ENCODE measurements at places on chromosomes 13 and 19. TPM values are rescaled to one million over a fixed set of nuclear protein-coding genes. Genes with fewer than 3 reads are reported as not detected.

- no peak for DNase-seq
These were observed 2236.5 kb downstream of the PCDH9 start for GRCh38 chr13:64993514-64994164.

GRCh38 chr13:41603917-41604316 lies 146.6 kb downstream of the RGCC start:
- no peak for DNase-seq

Gene TPTE2
- total RNA-seq: not detected

DNA sequence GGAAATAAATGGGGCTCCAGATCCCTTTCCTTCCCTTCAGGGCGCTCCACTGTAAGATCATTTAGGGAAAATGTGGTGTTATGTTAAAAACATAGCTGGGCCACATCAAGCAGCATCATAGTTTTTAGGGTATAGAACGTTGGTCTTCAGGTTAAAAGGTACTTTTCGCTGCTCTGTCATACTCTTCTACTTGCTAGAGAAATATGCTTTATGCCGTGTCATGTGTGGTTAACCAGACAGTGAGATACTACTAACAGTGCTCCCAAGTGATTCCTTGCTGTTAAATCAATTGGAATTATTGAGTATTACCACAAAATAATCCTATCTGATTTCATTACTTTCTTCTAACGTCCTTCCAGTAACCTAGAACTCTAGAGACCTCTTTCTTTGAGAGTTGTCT lies 1.1 kb upstream of the NDFIP2 start:
- DNase-seq: no peak

Gene ZNF724
- total RNA-seq: 2.3 TPM

GRCh38 chr19:7550987-7551761 lies 15.7 kb downstream of the PNPLA6 start:
- DNase-seq: peak; percentile 92

Gene ALOX5AP
- 195 TPM for total RNA-seq

GRCh38 chr13:100811024-100811865 lies 136.7 kb upstream of the TMTC4 start:
- DNase-seq: no peak

Gene TMPRSS9
- not detected for total RNA-seq

Gene CGB8
- not detected for total RNA-seq

Gene C19orf81
- total RNA-seq: 3.9 TPM

GRCh38 chr13:75173457-75174356 lies 308.3 kb downstream of the TBC1D4 start:
- DNase-seq: no peak

- no peak for DNase-seq
These were observed 22.2 kb downstream of the RCBTB2 start for GRCh38 chr13:48510698-48511097.

DNA sequence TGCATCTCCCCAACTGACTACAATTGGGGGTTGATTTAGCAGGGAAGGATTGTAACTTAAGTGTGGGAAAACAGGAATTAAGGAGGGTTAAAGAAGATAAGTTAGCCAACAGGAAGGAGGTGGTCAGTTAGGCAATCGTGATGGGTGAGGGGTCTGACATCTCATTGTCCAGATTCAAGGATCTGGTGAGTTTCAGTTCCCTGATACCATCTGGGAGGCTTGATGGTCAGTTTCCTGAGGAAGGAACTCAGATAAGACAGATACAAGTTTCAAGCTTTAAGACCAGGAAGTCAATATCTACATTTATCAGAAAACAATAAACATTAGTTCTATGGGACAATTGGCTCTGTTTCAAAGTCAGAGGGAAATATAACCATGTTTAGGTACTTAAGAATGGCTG lies 601.8 kb downstream of the SLITRK6 start:
- no peak for DNase-seq

DNA sequence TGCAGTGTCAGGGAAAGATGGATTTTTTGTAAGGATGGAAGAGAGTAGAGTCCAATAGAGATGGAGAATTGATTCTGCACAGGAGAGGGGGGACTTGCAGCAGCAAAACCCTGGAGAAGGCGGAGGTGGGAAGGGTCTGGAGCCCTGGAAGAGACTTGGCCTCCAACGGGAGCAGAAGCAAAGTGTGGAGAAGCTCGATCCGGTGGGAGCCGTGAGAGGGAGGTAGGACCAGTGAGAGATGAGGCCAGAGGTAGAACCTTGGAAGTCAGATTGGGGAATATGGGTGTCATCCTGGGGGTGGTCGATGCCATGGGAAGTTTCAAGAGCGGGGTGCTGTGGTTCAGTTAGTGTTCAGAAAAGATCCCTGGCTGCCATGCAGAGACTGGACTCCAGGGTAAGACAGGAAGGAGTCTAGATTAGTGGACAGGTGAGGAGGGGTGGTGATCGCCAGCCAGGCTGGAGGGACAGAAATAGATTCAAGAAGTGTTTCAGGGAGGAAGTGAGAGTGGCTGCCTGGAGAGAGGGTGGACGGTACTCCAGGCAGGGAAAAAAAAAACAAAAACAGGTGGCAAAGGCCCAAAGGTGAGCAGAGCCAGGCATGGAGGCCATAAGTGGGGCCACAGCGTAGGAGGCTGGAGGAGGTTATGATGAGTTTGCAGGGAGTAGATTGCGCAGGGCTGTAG lies 2.6 kb downstream of the PPP5C start:
- DNase-seq: peak; percentile 52
